ENCODE measurements at places on chromosomes 12 and 14.

- DNase-seq, result no peak
Measured at GRCh38 chr14:78469947-78470346, 299.8 kb downstream of the NRXN3 start.

DNA sequence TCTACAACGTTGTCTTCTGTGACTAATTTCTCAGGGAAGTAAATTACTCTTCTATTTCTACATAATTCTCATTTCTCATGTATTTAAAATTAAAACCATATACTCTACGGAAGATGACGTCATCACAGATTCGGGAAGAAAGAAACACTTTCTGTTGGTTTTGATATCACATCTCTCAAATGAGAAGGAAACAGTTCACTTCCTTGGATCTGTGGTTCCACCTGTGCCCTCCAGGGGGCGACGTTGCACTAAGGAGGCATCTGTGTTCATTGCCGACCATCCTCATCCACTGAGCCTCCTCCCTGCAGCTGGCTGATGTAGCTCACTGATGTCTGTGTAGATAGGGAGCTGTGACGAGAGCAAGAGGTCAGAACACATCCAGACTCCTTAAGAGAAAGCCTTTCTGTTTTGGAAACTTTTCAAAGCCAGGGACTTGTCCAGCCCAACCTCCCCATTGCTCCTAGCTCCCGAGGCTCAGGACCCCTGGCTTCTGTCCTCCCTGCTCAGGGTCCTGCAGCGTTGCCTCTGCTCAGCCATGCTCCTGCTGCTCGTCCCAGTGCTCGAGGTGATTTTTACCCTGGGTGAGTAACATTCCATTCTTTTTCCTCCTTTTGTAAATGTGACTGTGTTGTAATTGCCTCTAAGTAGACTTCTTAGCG lies 172.7 kb upstream of the OR4E1 start:
- DNase-seq, result peak; percentile 49

DNA sequence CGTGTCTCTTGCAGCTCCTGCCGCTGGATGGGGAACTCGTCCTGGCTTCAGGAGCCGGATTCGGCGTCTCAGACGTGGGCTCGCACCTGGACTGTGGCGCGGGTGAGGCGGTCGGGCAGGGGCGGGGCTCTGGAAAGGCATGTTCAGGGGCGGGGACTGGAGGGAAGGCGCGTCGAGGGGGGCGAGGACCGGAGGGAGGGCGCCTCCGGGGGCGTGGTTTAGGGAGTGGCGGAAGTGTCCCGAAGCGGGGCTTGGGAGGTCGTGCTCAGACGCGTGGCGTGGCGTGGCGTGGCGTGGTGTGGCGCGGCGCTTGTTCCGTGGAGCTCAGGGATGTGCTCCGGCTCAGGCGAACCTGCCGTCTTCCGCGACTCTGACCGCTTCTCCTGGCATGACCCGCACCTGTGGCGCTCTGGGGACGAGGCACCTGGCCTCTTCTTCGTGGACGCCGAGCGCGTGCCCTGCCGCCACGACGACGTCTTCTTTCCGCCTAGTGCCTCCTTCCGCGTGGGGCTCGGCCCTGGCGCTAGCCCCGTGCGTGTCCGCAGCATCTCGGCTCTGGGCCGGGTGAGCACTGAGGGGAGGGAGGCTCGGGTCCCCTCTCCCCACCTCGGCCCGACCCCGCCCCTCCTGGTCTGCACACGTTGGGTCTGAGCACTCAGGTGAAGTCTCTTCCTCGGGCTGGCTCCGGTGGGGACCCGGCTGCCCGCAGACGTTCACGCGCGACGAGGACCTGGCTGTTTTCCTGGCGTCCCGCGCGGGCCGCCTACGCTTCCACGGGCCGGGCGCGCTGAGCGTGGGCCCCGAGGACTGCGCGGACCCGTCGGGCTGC lies 6.2 kb downstream of the AMN start:
- peak; percentile 70 for DNase-seq

GRCh38 chr12:2664721-2665577 lies 129.8 kb upstream of the FKBP4 start:
- DNase-seq, result no peak

- no peak for DNase-seq
Measured at GRCh38 chr12:67243260-67243659, 25.9 kb upstream of the CAND1 start.
